ENCODE measurements at places on chromosomes 12 and 14.

DNA sequence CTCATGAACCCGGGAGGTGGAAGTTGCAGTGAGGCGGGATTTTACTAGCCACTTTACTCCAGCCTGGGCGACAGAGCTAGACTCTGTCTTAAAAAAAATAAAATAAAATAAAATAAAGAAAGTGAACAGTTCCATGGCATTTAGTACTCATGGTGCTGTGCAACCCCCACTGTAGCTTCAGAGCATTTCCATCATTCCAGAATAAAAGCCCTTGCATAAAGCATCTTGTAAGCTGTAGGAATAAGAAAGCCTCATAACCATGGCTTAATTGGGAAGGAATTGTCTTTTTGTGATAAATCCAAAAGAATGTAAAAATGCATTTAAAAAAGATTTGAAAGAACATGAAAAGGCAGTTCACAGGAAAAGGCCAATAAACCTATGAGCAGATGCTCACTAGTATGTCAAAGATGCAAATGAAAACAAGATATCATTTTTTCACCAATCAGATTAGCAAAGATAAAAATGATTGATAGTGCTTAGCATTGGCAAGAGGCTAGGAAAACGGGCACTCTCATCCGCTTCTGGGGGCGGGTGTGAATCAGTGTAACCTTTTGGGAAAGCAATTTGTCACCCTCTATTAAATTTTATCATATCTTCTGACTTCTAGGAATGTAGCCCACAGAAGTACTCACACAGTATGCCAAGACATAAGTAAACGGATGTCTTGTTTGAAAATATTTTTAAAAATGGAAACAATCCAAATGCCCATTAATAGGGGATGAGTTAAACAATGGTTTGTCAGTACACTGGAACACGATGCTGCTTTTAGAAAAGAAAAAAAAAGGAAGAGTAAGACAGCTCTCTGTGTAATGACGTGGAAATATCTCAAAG is 46.6 kb downstream of the CFAP251 start:
- peak; percentile 75 for DNase-seq

- no peak for DNase-seq
These were observed 146.4 kb downstream of the LLPH start for GRCh38 chr12:65984227-65984479.

DNA sequence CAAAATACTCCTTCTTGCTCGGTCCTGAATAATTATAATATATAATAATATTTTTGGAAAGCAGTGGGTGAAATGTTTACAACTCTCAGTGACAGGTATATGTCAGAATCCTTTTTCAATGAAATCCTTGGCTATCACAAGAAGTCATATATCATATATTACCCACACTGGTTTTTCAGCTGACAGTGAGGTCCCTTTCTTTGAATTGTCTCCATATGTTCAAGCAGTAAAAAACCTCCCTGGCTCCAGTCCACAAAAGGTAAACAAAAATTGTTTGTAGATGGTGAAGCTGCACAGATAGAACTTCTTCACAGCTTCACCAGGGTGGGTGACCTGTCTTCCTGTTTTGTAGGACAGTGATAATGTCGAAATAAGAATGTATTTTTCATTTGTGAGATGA is 44.0 kb downstream of the A2ML1 start:
- no peak for DNase-seq

DNA sequence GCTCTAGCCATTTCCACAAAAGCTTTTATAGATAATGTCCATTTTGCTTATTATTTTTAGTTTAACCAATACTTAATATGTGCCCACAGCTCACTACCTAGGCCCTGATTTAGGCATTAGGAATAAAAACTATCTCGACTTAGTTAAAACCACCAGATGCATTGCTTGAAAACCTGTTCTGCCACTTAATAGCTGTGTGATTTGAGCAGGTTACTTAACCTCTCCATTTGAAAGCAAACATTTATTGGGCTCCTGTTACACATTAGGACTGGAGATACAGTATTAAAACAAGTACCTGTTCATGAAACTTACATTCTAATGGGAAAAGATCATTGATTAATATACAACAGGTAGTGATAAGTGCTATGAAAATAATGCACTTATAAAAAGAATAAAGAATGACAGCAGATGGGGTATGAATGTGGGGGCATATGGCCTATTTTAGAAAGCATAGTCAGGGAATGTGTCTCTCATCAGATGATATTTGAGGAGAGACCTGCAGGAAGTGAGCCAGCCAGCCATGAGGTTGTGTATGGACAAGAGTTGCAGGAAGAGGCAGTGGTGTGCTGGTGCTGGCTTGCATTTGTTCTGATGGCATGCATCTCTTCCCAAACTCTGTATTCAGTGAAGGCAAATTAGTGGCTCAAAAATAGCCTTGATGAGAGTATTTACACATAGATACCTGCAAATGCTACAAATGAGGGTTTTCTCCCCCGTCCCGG is 34.3 kb downstream of the NOPCHAP1 start:
- DNase-seq = no peak

GRCh38 chr12:79233341-79233781 is 368.8 kb downstream of the SYT1 start:
- DNase-seq = no peak

DNA sequence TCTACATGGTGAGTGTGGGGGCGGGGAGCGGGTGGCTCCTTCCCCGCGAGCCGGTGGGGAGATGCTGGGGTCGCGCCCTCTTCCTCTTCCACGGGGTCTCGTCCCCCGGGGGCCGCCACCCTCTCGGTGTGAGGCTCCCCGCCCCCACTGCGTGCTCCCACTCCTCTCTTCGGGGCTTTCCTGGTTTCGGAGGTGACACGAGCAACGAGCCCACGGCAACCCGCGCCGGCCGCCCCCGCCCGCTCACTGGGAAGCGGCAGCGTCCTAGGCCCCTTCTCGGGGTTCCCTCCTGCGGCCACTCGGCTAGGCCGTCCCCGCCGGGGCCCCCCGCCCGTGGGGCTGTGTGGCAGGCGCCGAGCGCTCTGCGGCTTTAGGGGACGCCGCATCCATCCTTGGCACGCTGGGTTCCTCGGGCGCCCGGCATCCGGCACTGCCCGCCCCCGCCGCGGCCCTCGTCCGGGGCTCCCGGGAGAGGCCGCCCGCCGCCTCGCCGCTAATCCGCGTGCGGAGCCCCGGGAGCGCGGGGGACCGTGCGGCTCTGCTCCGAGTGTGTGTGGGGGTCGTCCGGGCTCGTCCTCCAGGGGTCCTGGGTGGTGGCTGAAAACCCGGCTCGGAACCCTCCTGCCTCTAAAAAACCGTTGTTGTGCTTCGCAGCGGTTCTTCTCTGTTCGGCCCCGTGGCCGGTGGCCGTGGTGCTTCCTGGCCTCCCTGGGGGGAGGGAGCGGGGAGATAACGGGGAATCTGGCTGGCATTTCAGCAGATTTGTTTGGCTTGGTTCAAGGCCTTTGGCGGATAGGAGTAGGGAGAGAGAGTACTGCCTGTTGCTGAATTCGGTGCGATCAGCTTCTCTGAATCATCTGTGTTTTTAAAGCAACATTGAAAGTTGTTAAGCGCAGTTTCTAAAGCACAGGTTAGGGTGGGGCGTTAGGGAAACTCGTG is 1.0 kb downstream of the PCNX1 start:
- peak; percentile 65 for DNase-seq

DNA sequence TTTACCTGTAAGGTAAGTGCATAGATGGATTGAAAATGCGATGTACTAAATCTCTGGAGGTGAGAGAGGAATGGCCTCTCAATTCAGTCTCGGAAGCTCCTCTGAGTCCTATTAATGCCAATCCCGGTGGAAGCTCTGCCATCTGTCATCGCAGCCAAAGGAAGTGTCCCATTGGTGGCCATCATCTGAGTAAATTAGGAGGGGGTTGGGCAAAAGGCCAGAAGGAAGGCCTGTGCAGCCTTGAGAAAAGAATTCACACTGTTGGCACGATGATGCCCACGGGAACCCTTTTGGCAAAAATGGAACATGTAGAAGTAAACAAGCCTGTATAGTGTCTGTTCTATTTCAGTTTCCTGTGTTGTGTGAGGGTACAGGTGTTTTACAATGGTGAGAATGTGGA is 494.8 kb downstream of the NELL2 start:
- no peak for DNase-seq

DNA sequence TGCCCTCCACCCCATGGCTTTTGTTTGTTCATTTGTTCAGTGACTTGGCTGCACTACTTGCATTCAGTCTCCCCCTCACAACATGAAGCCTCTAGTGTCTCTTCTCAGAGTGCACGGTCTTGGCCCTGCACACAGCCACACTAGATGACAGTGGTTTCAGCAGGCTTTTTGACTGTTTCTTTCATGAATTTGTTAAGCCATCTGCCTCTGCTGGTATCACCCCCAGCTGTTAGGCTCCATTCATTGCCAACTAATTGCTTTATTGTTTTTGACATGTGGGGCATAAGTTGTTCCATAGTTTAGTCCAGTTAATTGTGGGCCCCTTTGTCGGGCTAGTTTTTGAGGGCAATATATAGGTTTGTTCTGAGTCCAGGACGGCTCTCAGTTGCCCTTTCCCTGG is 18.8 kb downstream of the OS9 start:
- no peak for DNase-seq

- DNase-seq = no peak
These were observed 128.7 kb upstream of the RAP1B start for GRCh38 chr12:68482014-68482413.

GRCh38 chr12:98594050-98594835 is 757 bp downstream of the SLC25A3 start:
- DNase-seq = no peak

GRCh38 chr12:44384136-44384535 is 492.0 kb downstream of the NELL2 start:
- no peak for DNase-seq

DNA sequence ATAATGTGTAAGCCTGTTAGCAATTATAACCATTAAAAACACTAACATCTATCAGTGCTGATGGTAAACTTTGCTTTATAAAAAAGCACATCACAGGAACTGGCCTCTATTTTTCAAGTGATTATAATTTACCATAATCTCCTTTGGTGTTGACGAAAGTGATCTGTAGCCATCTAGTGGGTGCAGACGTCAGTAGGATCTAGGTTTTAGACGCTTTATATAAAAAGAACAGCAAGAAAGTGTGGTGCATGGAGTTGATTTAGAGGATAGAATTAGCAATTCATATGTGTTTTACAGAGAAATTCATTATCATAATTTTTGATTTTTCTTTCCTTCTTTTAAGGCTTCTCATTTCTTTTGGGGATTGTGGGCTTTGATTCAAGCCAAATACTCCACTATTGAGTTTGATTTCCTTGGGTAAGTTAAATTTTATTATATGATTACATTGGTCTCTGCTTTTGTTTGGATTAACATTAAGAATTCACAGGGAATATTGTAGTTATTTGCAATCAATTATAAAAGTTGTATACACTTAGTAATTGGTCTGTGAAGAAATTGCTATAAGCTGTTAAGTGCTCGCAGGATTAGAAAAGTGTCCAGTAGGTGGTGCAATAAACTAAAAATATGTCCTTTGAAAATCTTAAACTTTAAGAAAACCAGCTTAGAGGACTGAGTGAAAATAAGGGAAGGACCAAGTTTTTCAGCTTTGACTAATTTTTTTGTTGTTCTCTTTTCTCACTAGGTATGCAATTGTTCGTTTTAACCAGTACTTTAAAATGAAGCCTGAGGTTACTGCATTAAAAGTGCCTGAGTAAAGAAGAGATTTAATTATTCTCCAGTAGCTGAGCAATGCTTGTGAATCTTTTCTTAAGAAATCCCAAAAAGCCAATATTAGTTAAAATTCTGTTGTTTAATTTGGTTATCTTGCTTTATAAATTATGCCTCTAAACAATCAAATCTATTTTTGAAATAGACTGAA is 59.5 kb downstream of the ETNK1 start:
- DNase-seq = peak; percentile 68

DNA sequence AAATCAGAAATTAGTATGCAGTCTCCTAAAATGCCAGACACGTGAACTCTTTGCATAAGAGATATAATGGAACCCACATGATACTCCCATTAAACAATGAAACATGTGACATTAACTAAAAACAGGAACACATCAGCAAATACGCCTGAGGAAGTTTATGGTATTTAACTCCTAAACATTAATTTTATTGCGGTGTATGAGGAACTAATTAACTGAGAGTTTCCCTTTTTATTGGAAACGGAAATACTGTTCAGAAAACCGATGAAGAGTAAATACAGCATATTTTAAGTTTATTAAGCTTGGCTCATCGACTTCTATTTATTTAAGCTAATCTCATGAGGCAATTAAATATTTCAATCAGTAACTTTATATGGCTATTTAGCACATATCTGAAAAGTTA is 290.3 kb downstream of the SOX5 start:
- DNase-seq = no peak

DNA sequence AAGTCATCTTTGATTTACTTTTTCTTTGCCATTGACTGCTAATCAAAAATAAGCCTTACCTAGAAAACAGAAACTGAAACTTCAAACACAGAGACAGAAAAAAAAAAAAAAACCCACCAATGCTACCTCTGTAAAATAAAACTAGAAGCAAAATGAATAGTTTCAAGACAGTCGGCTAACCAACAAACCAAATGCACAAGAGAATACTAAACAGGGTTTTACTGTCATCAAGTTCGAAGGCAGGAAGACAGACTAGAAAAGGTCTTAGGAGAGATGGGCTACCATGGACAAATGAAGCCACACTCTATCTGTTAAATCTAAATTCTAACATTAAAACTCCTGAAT is 59.5 kb downstream of the SEL1L start:
- no peak for DNase-seq

DNA sequence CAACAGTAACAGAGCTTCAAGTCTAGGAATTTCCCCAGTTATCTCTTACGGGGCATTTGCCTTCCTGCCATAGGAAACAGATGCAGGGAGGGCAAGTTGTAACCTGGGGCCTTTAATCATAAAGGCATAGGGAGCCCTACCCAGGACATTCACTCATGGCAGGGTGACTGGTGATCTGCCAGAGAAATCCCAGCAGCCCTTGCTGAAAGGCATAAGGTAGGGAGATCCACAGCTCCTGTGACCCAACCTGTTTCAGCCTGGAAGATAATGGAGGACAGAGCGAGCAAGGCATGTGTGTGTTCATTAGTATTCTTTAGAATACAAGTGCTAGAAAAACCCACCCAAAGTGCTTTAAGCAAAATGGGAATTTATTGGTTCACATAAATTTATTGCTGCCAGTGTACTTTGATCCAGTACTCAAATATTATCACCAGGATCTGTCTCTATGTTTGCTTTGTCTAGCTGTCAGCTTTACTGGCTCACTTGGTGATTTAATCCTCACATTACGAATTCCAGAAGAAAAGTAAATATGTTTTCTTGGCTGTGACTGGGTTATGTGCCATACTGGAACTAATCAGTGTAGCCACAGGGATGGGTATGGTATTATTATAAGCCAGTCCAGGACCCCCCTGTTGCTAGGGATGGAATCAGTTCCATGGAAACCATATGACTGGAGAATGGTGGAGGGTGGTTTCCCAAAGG is 21.1 kb upstream of the AKAP6 start:
- no peak for DNase-seq

All from fibroblast of mammary gland (primary cell).